Kidney glomerular epithelial cell (primary cell): ENCODE measurements at places on chromosomes 2 and 18.
A peak's percentile ranks its signal among the peaks of the same experiment; 100 is the strongest.

- no peak for DNase-seq
Measured at GRCh38 chr2:37833423-37833822, 91.7 kb upstream of the RMDN2 start.

- no peak for DNase-seq
Measured at GRCh38 chr2:99834426-99834825, 308.0 kb downstream of the AFF3 start.

- DNase-seq, result no peak
Measured at GRCh38 chr2:63851691-63852311, 10.1 kb downstream of the UGP2 start.

GRCh38 chr2:239806276-239806675 is 218.9 kb downstream of the NDUFA10 start:
- no peak for DNase-seq

DNA sequence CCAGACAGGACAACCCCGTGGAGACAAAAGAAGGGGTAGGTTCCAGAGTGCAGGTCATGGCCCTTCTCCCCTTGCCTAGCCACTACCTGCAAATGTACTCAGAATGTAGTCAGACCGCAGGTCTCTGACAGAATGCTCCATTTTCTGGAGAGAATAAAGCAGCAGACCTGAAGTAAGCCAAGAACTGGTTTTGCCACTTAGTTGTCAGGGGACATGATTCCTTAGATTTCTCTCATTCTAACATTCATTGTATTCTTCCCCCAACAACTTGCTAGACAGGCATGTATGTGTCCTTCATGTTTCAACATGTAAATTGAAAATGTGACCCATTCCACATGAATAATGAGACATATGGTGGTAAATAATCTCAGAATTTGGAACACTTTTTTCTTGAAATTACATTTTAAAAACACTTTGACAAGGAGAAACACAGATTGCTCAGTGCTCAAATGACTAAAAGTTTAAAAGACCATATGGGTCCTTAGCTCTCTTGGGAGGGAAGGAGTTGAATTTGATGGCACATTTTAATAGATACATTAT is 142.4 kb downstream of the CCBE1 start:
- DNase-seq, result no peak

- DNase-seq, result peak; percentile 74
Measured at GRCh38 chr18:23354625-23355024, 98.5 kb upstream of the RIOK3 start.

DNA sequence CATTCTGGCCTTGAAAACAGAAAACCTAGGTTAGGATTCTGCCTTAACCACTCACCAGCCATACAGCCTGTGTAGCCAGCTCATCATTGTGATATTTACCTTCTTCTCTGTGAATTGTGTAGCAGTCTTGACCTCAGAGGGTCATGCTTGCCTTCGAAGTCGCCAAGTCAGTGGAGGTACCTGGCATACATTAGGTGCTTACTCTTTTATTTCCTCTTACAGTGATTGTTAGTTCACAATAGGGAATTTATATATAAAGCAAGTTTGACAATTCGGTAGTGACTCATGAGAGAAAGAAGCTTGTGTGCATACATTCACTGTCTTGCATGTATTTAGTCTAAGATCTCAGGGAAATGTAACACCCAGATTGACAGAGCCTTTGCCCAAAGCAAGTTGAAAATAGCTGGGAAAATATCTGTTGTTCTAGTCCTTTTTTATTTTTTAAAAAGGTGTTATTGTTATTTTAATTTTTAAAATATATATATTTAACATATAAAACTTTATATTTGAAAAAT is 290.6 kb downstream of the PTGR3 start:
- no peak for DNase-seq

DNA sequence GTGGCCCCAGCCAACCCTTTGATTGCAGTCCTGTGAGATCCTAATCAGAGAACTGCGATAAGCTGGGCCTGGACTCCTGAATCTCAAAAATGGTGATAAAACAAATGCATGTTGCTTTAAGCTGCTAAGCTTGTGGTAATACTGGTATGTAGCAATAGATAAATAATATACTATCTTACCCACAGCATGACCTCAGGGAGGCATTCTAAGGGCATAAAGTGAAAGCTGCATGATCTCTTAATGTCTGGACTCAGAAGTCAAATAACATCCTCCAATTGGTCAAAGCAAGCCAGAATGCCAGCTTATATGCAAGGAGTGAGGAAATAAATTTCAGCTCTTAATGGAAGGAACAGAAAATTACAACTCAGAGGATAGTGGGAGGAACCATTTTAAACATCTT is 246.1 kb downstream of the FSIP2 start:
- DNase-seq, result no peak

DNA sequence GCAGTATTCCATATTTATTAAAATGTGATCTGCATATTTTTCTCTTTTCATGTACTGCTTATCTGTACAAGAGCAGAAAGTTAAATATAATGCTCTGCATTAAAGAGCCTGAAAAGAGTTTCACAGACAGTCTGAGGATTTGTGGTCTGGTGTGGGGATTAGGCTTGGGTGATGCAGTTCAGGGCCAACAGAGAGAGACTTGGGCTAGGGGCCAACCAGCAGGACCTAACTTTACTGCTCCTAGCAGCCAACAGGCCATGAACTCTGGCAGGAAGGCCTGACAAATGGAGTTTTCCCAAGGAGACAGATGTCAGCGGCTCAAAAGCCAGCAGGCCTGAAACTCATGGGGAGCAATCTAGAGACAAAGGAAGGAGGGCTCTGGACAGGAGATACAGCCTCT is 169.6 kb downstream of the LRRTM1 start:
- DNase-seq, result no peak
